Foreskin keratinocyte (primary cell): ENCODE measurements at places on chromosomes 12 and 14. TPM values are rescaled to one million over a fixed set of nuclear protein-coding genes. Genes with fewer than 3 reads are reported as not detected.
A peak's percentile ranks its signal among the peaks of the same experiment; 100 is the strongest.

DNA sequence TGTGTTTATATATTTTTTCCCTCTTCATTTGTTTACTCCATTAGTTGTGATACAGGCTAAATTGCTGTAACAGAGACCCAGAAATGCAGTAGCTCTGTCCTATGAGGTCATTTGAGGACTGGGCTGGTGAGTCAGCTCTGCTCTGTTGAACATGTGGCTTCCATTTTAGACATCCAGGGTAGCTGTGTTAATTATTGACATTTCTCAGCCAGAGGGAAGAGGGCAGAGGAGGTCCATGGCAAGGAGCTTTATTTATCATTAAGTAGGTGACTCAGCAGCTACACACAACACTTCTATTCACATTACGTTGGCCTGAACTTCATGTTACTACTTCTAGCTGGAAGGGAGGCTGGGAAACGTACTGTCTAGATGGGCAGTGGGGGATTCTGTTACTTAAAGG, 85.4 kb downstream of the PTCSC3 start:
- DNase-seq: peak; percentile 76

ANO6 gene
- 69.9 and 73.3 TPM in 2 replicates for total RNA-seq

DNA sequence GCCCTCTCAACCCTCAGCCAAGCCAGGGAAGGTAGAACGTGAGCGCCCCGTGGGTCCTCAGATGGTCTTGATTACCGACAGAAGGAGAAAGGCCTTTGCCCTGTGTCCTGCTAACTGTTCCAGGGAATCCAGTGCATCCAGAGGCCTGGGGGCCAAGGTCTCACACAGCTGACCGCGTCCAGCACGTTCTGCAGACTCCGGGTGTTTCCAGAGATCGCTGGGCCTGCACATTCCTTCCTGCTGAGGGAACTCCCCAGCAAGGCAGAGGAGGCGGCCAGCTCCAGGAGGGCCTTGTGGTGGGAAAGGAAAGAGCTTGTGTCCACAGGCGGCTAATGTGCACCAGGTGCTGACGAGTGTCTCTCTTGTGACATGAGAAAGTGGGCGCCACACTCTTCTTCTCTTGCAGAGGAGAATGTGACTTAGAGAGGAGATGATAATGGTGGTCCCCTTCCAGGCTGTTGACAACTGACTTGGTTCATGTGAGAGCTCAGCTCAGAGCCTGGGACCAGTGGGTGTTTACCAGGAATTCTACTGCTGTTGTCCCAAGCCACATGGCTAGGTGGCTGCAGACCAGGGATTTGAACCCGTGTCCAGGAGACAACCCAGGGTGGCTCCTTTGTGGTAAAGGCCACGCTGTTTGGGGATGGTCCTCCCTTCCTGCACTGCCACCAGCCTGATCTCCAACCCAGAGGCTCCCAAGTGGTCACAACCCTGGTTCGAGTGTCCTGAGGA, 46.8 kb upstream of the DLK1 start:
- no peak for DNase-seq

DNA sequence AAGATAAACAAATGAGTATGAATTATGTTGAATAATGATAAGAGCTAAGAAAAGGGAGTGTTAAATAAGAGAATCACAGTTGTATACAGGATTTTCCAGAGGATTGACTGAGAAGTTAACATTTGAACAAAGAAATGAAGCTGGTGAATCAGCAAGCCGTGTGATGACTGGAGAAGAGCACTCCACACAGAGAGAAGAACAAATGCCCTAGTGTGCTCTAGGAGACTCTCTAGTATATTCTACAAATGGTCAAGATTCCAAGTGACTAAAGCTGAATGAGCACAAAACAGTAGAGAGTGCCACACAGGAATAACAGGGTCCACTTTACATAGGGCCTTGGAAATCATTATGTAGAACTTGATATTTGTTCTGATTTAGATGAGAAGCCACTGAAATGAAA, 587.1 kb upstream of the ATXN7L3B start:
- DNase-seq: peak; percentile 9

GRCh38 chr12:75389706-75390105, 1.2 kb upstream of the GLIPR1L2 start:
- DNase-seq: no peak

- DNase-seq: no peak
These were observed 194.3 kb upstream of the DAAM1 start for GRCh38 chr14:58994130-58994529.

DNA sequence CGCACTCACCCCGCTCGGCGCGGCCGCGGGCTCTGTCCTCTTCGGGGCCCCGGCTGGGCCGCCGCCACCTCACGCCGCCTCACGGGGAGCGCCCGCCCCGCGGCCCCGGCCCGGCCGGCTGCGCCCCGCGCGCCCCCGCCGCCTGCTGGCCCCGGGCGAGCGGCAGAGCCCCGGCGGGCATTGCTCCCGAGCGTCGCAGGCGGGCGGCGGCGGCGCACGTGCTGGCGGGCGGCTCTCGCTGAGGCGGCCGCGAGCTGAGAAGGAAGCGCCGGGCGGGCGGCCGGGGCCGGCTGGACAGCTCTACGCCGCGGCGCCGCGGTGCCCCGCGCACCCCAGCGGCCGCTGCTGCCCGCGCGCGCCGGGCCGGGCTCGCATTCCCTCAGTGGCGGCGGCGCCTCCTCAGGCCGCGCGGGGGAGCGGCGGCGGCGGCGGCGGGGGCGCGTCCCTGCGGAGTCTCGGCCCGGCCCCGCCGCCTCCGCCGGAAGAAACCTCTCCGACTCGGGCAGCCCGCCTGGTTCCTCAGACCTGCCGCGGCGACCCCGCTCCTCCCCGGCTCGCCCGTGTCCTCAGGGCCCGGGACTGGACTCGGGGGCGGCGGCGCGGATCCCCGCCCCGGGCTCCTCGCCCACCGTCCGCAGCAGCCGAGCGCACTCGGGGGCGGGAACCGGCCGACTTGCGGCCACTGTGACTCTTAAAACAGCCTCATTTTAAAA, at the start of gene PITPNM2:
Gene PITPNM2, minus strand, starts transcription at position 347 of the 713 bp plus-strand sequence. CDS start 116,500 bp downstream, outside the sequence.
- DNase-seq: no peak

PTMS gene
- 119 and 129 TPM in 2 replicates for total RNA-seq

DNA sequence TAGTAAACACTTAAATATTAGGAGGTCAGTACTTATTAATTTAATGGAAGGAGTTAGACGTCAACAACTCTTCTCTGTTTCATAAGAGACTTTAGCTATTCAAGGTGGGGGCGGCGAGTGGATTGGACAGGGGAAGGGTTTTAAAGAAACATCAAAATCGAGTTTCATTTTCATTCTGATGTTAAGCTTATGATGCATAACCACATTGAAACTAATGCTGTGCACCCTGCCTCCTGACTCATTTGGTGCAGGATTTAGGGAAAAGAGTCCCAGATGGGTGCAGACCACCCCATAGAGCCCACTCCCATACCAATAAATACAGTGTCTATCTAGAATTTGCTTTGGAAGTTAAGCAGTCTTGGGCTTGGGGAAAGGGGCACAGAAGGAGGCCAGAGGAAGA, 7.4 kb downstream of the ZBTB39 start:
- DNase-seq: no peak

DNA sequence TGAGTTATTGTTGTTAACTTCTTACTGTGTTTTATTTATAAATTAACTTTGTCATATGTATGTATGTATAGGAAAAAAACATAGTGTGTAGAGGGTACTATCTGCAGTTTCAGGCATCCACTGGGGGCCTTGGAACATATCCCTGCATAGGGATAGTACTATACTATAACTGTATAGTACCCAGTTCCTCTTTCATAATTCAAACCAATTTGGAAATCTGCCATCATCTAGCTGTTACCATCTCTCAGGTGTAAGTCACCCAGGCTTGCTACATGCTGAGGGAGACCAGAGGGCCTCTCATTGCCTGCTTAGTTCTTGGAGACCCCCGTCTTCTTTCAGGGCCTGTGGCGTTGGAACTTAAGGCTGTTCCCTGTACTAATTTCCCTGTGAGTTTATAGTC, 12.9 kb upstream of the DCD start:
- no peak for DNase-seq

KRT3 gene
- not detected in 2 replicates for total RNA-seq

SERPINA12 gene
- not detected in 2 replicates for total RNA-seq

TMTC2 gene
- 2.7 and 3.4 TPM in 2 replicates for total RNA-seq

GRCh38 chr12:116667752-116668151, 70.1 kb downstream of the SPRING1 start:
- no peak for DNase-seq

GRCh38 chr12:97006585-97006984, 99.5 kb downstream of the NEDD1 start:
- DNase-seq: peak; percentile 76

GALNT9 gene
- not detected in 2 replicates for total RNA-seq

GRCh38 chr12:43148691-43149090, 403.3 kb downstream of the ADAMTS20 start:
- DNase-seq: peak; percentile 70

DNA sequence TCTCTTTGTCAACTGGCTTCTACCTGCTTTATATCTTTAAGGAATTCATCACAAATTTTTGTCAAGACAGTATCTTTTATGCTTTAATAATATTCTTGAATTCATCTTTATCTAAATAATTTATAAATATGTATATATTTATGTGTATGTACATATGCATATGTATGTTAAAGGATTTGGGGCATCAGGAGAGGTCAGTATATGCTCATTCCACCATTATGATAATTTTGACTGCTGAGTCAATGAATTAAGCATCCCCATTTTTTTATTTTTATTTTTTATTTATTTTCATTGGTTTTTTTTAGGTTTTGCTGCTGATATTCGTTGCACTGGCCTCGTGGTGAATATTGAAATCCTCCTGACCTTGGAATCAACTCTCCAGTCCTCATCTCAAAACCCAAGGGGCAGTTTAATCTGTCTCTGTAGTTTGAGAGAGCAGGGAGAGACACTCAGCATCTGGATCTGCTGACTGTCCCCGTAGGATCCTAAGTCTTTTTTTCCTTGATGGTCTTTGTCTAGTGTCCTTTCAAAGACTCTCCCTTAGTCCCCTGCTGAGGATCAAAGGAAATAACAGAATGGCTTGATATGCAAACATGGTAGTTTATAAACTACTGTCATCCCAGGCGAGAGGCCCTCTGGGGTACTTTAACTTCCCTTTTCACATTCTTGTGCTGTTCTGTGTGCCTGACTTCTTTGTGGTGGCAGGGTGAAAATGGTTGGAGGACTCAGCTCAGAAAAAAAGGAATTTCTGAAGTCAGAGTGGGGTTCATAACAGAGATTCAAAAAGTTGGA, 218.7 kb downstream of the DIO2 start:
- DNase-seq: no peak

DNA sequence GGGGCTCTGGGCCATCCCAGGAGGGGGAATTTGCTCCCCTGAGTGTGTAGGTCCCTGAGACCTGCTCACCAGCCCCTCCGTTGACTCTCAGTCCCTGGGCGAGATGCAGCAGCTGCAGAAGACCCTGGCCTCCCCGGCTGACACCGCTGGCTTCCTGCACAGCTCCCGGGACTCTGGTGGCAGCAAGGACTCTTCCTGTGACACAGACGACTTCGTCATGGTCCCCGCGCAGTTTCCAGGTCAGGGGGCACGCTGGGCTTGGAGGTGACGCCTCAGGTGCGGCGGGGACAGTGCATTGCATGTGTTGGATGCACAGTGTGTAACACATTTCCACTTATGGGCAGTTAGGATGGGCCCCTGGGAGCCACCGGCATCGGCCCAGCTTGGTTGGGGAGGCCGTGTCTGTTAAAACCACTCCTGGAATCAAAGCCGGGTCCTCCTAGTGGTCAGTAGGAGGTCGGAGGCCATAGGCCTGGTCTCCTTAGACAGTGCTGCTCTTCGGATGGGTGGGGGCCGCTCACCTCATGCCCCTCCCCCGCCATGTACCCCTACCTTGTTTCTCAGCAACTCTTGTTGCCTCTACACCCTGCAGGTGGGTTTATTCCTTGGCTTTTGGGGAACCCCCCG, 17.1 kb upstream of the PUS1 start:
- DNase-seq: no peak

GRCh38 chr14:69963966-69964365, 84.8 kb downstream of the SMOC1 start:
- no peak for DNase-seq

SMARCD1 gene
- total RNA-seq: 99.8 and 102 TPM in 2 replicates

- no peak for DNase-seq
These were observed 30.0 kb downstream of the ZFYVE1 start for GRCh38 chr14:72996916-72997315.

DNA sequence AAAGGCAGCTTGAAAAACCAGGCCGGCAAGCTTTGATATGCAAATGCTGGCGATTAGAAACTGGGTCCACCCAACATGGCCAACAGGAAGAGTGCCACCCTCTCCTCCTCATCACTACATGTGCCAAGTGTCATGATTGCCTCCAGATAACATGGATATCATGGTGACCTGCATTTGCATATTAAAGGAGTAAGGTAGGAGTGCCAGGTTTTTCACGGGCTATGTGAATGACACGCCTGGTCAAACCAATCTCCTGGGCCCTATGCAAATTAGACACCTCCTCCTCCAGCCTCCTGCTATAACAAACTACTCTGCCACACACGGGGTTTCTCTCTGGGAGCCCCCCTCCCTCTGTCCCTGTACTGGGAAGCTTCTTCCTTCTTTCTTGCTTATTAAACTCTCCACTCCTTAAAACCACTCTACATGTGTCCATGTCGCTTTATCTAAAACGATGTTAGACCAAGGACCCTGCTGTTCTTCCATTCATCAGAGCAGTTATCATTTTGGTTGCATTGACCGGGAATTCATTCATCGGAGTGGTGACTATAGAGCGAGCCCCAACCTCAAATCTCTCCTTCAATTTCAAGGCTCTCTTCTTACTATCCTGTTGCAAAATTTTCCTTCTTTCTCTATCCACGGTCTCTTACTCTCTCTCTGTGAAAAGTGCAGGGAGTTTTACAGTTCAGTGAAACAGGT, 27.5 kb downstream of the APOBEC1 start:
- DNase-seq: no peak

TMPRSS12 gene
- not detected in 2 replicates for total RNA-seq

COPZ1 gene
- 116 and 134 TPM in 2 replicates for total RNA-seq
